Testis (tissue), 5 donors: ENCODE measurements at places on chromosomes 1 and 21. TPM values are rescaled to one million over a fixed set of nuclear protein-coding genes. Genes with fewer than 3 reads are reported as not detected.

GRCh38 chr1:174676856-174677255, 229.1 kb downstream of the GPR52 start:
- DNase-seq: no peak

- DNase-seq: no peak
Measured at GRCh38 chr1:107820801-107821200, 144.2 kb downstream of the VAV3 start.

GRCh38 chr1:117851687-117852086, 77.7 kb downstream of the GDAP2 start:
- DNase-seq: no peak

- peak; percentile 78 for DNase-seq
Measured at GRCh38 chr21:17441370-17441769, 71.5 kb upstream of the CXADR start.

- no peak for DNase-seq
Measured at GRCh38 chr1:152906023-152906565, 2.3 kb upstream of the IVL start.

DNA sequence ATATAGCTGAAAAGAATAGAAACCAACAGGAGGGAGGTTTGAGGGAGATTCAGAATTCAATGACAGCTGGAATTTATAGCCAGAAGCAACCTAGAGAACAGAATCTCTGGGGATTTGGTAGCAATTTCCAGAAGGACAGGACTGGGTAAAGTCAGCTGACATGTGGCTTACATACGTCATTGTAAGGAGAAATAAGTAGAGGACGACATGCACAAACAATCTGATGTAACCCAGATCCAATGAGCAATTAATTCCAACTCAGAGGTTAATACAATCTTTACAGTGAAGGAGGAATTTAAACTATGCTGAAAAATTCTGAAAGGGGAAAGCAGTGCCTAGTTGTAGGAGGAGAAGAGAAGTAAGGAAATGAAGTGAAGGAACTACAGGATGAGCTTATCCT, 383.9 kb downstream of the PTBP2 start:
- DNase-seq: no peak

DNA sequence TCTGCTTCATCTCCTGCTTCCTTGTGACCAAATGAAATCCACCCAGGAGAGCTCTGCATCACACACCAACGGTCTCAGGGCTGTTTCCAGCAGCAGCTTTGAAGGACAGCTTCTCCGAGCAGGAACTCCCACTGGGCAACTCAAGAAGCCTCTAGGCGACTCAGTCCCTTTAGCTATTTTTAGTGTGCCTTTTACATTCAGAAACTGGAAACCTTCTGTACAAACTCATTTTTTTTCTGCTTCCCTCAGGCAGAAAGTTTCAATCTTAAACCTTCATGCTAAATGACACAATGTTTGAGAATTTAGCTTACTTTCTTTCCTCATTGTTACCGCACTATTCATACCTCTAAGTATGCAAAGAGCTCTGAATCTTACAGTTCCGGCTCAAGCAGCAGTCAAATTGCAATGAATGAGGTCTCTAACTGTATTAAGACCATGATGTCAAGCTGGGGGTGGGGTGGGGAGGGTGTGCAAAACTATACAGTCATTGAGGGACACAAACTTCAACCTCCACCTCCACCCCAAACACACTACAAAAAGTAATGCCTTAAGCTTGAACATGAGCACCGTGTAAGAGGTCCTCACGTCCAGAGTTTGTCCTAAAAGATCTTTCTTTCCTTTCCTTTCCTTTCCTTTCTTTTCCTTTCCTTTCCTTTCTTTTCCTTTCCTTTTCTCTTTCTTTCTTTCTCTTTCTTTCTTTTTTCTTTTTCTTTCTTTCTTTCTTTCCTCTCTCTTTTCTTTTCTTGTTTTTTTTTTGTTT, 16.4 kb upstream of the TARBP1 start:
- no peak for DNase-seq

DNA sequence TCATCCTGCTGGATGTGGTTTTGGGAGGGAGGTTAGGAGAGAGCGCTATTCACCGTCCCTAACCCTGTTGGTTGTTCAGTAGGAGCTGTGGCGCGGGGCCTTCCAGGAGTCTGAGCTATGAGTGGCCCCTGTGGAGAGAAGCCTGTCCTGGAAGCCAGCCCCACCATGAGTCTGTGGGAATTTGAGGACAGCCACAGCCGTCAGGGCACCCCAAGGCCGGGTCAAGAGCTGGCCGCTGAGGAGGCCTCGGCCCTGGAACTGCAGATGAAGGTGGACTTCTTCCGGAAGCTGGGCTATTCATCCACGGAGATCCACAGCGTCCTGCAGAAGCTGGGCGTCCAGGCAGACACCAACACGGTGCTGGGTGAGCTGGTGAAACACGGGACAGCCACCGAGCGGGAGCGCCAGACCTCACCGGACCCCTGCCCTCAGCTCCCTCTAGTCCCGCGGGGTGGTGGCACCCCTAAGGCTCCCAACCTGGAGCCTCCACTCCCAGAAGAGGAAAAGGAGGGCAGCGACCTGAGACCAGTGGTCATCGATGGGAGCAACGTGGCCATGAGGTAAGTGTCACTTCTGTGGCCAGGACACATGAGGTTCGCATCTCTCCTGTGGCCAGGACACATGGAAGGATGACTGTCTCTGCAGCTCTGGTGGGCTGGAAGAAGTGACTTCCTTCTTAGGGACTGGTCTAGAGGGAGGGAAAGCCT, 1.2 kb downstream of the ZC3H12A start:
- no peak for DNase-seq

DNA sequence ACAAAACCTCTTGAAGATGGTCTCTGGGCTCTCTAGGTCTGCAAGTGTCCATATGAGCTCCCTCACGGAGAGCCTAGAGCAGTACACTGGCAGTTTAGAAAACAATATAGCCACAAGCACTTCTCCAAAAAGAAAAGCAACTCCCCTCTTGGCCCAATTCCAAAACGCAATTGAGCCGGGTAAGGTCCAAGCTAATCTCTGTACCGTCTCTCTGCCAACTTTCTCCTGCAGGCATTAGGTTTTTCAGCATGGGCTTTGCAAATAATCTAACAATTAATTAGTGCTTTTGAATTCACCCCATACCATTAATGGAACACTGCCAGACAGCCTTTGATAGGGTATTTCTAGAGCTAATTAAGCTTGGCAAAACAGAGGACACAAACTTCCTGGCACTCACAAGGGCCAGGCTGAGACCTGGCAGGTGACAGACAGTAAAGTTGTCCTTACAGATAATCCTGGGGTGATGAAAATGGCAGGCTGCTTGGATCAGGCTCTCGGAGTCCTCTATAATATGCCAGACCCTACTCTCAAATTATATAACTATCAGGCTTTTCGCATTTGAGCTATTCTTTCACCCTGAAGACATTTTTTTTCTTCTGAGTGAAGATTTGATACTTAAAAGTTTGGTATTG, 39.8 kb downstream of the TGFBR3 start:
- DNase-seq: peak; percentile 42

DNA sequence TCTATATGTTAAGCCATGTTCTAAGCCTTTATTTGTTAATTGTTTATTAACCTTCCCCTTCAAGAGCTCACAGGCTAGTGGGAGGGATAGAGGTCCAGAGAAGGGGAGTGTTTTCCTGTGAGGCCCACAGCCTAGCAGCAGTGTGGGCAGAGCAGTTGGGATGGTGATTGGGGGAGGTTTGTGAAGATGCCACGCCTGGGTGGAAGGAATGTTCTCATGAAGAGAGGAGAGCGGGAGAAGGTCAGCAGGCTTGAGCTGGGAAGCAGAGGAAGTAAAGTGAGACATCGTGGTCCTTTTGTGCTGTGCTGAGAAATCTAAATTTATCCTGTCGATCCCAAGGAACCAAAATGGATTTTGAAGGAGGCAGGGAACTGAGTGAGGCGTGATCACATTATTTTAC, 42.6 kb downstream of the TRAPPC10 start:
- peak; percentile 48 for DNase-seq

- DNase-seq: no peak
Measured at GRCh38 chr1:18942340-18942739, 14.1 kb downstream of the IFFO2 start.

- no peak for DNase-seq
Measured at GRCh38 chr1:223551610-223552009, 113.9 kb downstream of the CAPN8 start.

GRCh38 chr21:44063151-44063912, 43.9 kb upstream of the PWP2 start:
- DNase-seq: no peak

GRCh38 chr1:114490274-114490693, 20.7 kb downstream of the TRIM33 start:
- DNase-seq: no peak

DNA sequence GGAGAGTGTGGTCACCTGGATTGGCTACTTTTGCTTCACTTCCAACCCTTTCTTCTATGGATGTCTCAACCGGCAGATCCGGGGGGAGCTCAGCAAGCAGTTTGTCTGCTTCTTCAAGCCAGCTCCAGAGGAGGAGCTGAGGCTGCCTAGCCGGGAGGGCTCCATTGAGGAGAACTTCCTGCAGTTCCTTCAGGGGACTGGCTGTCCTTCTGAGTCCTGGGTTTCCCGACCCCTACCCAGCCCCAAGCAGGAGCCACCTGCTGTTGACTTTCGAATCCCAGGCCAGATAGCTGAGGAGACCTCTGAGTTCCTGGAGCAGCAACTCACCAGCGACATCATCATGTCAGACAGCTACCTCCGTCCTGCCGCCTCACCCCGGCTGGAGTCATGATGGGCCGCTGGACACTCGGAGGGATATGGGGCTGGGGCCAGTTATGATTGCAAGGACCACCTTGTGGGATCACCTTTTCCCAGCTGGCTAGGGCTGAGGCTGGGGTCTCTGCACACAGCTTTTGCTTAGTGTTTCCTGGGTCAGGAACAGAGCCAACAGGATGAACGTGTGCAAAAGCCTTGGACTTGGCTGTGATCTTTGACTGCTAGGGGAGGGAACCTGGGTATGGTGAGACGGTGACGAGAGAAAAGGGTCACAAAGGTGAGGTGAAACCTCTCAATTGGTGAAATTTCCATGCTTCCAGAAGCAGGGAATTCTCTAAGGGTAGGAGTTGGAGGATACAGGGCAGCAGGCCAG, 4.3 kb upstream of the GNAI3 start:
- DNase-seq: no peak

The AIM2 gene
- 1.3 TPM for total RNA-seq

The ZMYND12 gene
- total RNA-seq: 40.7 TPM

The TMEM82 gene
- not detected for total RNA-seq

The FAM43B gene
- total RNA-seq: 1.1 TPM

The SLC45A1 gene
- 9.0 TPM for total RNA-seq

The SH2D5 gene
- 5.8 TPM for total RNA-seq

The CA6 gene
- 0.68 TPM for total RNA-seq

The SLC44A3 gene
- 2.7 TPM for total RNA-seq
